ENCODE measurements at places on chromosomes 4 and X. TPM values are rescaled to one million over a fixed set of nuclear protein-coding genes. Genes with fewer than 3 reads are reported as not detected.

Gene FAM47E
- 7.8 TPM for total RNA-seq

Gene LRRC66
- 8.6 TPM for total RNA-seq

Gene SYTL5
- total RNA-seq, result 8.1 TPM

Gene CSAG2
- total RNA-seq, result not detected
